ENCODE measurements at places on chromosomes 2 and 18. TPM values are rescaled to one million over a fixed set of nuclear protein-coding genes. Genes with fewer than 3 reads are reported as not detected.

Gene DAW1
- 9.5 TPM for total RNA-seq

Gene UPP2
- total RNA-seq = not detected

Gene IL1RL1
- total RNA-seq = 2.0 TPM

Gene ABCA12
- under 0.01 TPM for total RNA-seq

Gene APCDD1
- 0.15 TPM for total RNA-seq

Gene UCN
- 0.30 TPM for total RNA-seq
